ENCODE measurements at places on chromosomes 4 and X. TPM values are rescaled to one million over a fixed set of nuclear protein-coding genes. Genes with fewer than 3 reads are reported as not detected.

Gene MAGEC2
- not detected for total RNA-seq

Gene PFKFB1
- 16.3 TPM for total RNA-seq

Gene SPANXB1
- total RNA-seq, result not detected

Gene BGN
- 18.7 TPM for total RNA-seq

Gene ZNF157
- not detected for total RNA-seq

Gene NOX1
- total RNA-seq, result not detected

Gene XPNPEP2
- total RNA-seq, result 3.4 TPM

Gene STARD8
- total RNA-seq, result 25.4 TPM
